Activated CD8-positive, alpha-beta T cell treated with anti-CD3 and anti-CD28 coated beads for 36 hours (primary cell): ENCODE measurements at places on chromosomes 7 and 10.

GRCh38 chr10:71300555-71301370 lies 18.3 kb upstream of the SLC29A3 start:
- no peak for DNase-seq

- DNase-seq, result no peak
These were observed 184.7 kb downstream of the MAGI2 start for GRCh38 chr7:79268730-79269129.

DNA sequence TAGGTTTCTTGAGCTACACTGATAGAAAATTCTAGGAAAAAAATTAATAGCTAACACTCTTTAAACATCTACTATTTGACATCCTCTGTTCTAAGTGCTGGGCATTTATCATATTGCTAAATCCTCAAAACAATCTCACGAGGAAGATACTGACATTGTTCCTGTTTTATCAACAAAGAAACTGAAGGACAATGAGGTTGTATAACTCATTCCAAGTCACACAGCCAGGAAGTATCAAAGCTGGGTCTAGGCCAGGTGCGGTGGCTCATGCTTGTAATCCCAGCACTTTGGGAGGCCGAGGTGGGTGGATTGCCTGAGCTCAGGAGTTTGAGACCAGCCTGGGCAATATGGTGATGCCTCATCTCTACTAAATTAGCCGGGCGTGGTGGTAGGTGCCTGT lies 51.6 kb upstream of the IL6 start:
- DNase-seq, result no peak

DNA sequence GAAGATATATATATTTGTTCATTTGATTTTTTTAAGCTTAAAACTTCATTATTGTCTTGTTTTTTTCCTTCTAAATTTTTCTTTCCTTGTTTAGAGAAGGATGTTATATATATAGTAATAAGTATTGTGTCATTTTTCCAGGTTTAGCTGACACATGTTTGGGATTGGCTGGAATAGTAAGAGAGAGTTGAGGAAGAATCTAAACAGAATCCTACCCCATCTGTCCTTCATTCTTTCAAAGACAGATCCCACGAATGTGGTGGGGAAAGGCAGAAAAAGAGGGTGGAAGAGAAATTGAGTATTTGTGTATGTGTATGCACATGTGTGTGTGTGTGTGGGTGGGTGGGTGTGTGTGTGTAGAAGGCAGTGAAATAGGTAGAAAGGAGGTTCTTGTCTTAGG lies 132.4 kb downstream of the SVIL start:
- DNase-seq, result no peak

GRCh38 chr7:113086431-113086888 lies at the start of gene GPR85:
GPR85 (minus strand) TSS chr7:113086827; CDS start chr7:113084721, 2,106 bp downstream.
- DNase-seq, result peak; percentile 43

DNA sequence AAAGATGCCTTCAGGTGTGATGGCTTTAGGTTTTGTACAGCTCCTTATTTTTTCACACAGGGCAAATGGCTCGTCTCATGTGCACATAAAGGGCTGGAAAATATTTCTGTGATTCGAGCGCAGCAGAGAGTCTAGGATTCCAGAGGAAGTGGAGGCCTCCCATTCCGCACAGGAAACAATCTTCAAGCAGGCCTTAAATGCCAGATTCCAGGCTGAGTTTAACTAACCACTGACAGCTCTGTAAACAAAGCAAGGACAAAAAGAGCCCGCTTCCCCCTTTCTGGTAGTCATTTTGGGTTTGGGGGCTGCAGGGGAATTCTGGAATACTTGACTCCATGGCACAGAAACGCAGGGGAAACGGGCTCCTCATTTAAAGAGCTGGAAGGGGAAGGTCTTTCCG lies 87.2 kb downstream of the CALD1 start:
- DNase-seq, result no peak

GRCh38 chr10:69878951-69879350 lies 77.2 kb downstream of the COL13A1 start:
- no peak for DNase-seq

DNA sequence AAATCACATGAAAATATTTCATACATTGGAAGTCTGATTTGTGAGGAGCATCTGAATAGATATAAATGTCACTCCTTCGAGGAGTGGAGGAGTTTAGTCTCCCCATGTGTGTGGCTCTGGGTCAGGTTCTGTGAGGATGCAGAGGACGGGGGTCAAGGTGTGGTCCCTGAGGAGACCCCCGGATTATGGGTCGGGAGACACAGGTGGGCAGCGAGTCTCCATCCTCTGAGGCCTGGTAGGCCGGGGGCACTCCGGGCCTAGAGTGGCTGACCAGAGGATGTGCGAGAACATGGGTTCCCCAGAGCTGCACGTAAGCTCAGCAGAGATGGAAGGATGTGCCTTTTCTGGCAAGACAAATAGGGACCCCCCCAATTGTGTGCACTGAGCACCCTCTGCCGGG lies 93.4 kb upstream of the TCERG1L start:
- DNase-seq, result no peak
